Inflammatory macrophage treated with lipopolysaccharide for 4 hours (primary cell): ENCODE measurements at places on chromosomes 3 and 15.

DNA sequence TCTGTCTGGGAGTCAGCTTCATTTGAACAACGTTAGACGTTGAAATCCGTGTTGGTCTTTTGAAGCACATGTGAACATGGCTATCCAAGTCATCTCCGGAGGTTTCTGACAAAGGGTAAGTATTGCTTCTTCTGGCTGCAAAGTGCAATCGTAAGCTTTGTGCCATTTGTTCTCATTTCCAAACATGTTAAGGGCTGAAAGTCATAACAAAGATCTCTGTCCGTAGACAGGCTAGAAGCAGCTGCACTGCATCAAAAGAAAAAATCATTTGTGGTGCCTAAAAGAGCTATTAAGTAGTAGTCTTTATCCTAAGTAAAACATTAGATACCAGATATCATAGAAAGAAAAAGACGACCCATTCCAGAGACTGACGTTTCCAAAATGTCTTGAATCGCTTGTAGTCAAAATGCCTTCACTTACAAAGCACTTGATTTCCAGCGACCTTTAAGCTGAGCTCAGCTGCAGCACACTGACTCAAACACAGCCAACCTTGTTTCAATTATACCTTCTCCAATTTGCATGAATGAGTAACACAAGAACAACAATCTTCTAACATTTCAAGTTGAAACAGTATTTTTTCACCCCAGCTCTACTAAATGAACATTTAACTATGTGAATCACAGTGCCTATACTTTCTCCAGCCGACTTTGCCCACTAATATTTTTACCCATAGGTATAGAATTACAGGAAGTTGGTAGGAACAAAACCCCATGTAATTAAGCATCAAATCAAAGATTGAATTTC is 76.6 kb downstream of the NEDD4 start:
- DNase-seq: no peak

DNA sequence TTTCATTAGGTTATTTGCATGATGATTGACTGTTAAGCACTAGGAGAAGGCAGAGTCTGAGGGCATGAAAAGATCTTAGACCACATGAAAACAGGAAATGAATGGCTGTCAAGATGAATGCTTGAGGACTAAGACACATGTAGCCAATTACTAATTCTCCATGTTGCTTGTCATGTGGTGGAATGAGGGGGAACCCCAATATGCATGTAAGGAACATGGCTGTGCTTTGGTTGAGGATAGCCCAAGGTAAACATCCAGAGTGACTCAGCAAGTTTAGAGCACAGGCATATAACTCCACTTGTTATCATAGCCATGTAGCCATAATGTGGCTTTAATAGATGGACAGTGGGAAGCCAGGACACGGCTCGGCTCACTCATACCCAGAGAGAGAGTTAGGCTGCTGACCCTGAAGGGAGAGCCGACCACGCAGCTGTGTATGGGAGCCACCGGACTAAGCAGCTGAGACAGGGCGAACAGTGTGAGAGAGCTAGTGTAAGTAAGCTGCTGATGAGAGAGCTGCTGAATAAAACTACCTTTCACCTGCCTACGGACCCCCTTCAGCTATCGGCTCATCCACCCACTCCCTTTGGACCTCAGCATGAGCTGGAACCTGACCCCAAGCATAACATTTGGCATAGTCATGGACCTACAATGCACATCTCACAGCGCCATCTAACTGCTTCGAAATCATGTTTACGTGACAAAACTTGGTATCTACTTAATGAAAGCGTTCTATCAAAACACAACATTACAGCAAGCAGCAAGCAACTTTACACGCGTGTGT is 37.6 kb downstream of the ANO10 start:
- no peak for DNase-seq

GRCh38 chr3:195548987-195549386 is 5.9 kb upstream of the PPP1R2 start:
- DNase-seq: no peak

GRCh38 chr3:112979244-112979832 is 4.4 kb upstream of the CD200R1 start:
- DNase-seq: peak; percentile 54

GRCh38 chr3:185756477-185756876 is 68.4 kb downstream of the IGF2BP2 start:
- DNase-seq: no peak

GRCh38 chr3:11140713-11141104 is 13.6 kb upstream of the HRH1 start:
- DNase-seq: no peak
